ENCODE measurements at places on chromosomes 6 and 20.

DNA sequence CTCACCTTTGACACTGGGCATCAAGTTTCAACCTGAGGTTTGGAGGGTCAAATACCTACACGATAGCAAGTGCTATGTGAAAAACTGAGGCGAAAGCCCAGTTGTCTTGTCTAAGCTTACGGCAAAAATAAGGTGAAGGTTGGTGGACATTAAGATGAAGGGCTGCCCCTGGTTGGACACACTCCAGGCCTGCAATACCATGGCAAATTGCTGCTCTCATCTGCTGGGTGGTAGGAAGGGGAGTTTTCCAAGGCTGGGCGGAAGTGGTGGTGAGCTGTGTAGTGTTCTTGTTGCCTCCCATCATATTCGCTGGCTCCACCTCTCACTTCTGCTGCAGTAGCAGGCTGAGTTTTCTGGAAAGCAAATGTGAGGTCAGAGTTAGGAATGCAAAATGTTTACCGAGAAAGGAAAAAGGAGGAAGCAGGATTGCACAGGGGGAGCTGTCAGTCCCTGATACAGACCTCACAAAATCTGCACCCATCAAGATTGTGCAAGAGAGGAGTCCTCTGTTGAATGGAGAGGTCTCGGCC lies 33.7 kb downstream of the SCP2D1 start:
- H3K27me3 ChIP-seq = no peaks in the 10 kb centered on the region
- H3K4me1 ChIP-seq = no peaks in the 10 kb centered on the region
- no peak overlapping the region for H3K27ac ChIP-seq

DNA sequence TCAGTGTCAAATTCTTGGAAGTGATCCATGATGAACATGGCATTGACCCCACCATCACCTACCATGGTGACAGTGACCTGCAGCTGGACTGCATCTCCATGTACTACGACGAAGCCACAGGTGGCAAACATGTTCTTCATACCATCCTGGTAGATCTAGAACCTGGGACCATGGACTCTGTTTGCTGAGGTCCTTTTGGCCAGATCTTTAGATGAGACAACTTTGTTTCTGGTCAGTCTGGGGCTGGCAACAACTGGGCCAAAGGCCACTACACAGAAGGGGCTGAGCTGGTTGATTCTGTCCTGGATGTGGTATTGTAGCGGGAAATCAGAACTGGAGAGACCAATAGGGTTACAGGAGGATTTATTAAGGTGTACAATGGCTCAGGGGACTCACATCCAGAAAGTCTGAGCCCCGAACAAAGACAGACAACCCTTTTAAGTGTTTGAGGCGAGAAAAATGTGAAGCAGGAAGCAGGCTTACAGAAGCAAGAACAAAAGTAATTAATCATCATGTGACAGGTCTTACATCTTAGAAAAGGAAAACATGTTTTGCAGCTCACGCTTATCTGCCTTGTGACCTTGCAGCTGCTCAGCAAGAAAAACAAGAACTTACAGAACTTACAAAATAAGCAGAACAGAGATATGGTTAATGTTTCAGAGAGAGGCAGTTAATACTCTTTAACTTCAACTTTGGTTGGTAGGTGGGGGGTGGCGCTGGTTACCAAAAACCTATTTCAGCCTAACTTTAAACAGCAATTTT lies 58.8 kb upstream of the MOCS1 start:
- DNase-seq = no peak
- H3K4me3 ChIP-seq = no peak overlapping the region
- no peaks in the 10 kb centered on the region for H3K36me3 ChIP-seq
- no peak overlapping the region for H3K27ac ChIP-seq
- H3K4me1 ChIP-seq = no peaks in the 10 kb centered on the region
- no peaks in the 10 kb centered on the region for H3K27me3 ChIP-seq

- no peak overlapping the region for H3K4me3 ChIP-seq
- peaks cover 4% of the 10 kb centered on the region for H3K4me1 ChIP-seq
- no peak overlapping the region for H3K27ac ChIP-seq
- no peaks in the 10 kb centered on the region for H3K27me3 ChIP-seq
Measured at GRCh38 chr6:89509777-89510281, 76.9 kb downstream of the ANKRD6 start.

- no peak overlapping the region for H3K27ac ChIP-seq
- no peak overlapping the region for H3K4me3 ChIP-seq
- no peak for DNase-seq
- no peaks in the 10 kb centered on the region for H3K36me3 ChIP-seq
- no peaks in the 10 kb centered on the region for H3K4me1 ChIP-seq
- no peaks in the 10 kb centered on the region for H3K27me3 ChIP-seq
Measured at GRCh38 chr6:1481286-1481685, 91.9 kb downstream of the FOXF2 start.

DNA sequence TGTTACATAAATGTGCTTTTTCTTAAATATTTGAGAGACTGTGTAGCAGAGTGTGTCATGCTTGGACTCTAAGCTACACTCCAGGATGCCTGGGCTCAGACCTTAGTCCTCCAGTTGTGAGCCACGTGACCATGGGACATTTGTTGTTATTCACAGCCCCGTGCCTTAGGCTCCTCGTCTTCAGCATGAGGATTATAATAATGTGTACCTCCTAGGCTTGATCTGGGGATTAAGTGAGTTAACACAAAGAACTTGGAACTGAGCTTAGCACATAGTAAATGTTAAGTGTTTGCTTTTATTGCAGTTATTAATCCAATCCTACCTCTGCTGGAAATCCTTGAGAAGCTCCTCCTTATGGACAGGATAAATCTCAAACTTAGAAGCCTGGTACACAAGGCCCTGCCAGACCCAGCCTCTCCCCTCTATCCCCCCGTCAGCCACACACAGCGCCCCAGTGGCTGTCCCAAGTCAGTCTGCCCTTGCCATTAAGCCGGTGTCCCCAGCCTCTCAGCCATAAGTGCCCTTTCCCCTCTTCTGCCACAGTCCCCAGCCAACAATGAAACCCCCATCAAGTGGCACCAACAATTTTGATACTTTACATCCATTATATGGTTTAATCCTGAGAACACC lies 177.5 kb downstream of the TMEM242 start:
- 0 out of 2 replicates have a peak, but pooled peaks cover 4% of the 10 kb centered on the region for H3K36me3 ChIP-seq
- H3K27ac ChIP-seq = no peak overlapping the region
- DNase-seq = no peak
- no peak overlapping the region for H3K4me3 ChIP-seq
- H3K4me1 ChIP-seq = peaks cover 3% of the 10 kb centered on the region

DNA sequence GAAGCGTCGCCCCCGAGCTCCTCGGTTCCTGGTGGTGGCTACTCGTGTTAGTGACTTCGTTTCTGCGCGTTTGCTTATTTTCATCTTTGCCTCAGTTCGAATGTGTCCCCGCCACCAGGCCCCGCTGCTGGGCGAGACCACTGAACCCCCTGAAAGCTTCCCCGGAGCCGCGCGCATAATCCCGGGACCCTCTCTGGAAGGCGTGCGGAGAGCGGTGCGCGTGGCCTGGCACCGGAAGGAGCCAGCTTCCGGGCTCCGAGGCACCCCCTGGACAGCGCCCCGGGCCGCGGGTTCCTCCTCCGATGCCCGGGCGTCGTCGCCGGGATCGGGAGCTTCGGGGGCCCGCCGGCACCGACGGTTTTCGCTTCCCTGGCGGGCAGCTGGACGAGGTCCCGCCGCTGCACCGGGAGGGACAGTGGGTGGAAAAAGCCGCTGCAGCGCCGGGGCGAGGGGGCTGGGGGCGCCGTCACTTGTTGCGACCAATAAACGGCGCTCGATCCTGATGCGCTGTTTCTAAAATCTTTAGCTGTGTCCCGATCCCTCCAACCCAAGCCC lies 643 bp upstream of the SLC35D3 start:
- H3K27me3 ChIP-seq = peaks cover 32% of the 10 kb centered on the region
- H3K27ac ChIP-seq = no peak overlapping the region
- DNase-seq = no peak
- H3K4me3 ChIP-seq = peak overlapping the region; percentile 32
- no peaks in the 10 kb centered on the region for H3K36me3 ChIP-seq
- peaks cover 4% of the 10 kb centered on the region for H3K4me1 ChIP-seq

- no peaks in the 10 kb centered on the region for H3K36me3 ChIP-seq
- H3K27ac ChIP-seq = no peak overlapping the region
- H3K4me1 ChIP-seq = 0 out of 2 replicates have a peak, but pooled peaks cover 2% of the 10 kb centered on the region
- H3K27me3 ChIP-seq = peaks cover 8% of the 10 kb centered on the region
- no peak overlapping the region for H3K4me3 ChIP-seq
Measured at GRCh38 chr20:1005452-1006027, 3.4 kb upstream of the RSPO4 start.

- H3K27me3 ChIP-seq = no peaks in the 10 kb centered on the region
- no peaks in the 10 kb centered on the region for H3K4me1 ChIP-seq
- no peak for DNase-seq
Measured at GRCh38 chr20:1473246-1474220, 6.9 kb upstream of the NSFL1C start.

GRCh38 chr6:137227871-137228302 lies 8.7 kb upstream of the IFNGR1 start:
- H3K4me3 ChIP-seq = no peak overlapping the region
- H3K36me3 ChIP-seq = no peaks in the 10 kb centered on the region
- DNase-seq = no peak
- H3K27me3 ChIP-seq = no peaks in the 10 kb centered on the region

DNA sequence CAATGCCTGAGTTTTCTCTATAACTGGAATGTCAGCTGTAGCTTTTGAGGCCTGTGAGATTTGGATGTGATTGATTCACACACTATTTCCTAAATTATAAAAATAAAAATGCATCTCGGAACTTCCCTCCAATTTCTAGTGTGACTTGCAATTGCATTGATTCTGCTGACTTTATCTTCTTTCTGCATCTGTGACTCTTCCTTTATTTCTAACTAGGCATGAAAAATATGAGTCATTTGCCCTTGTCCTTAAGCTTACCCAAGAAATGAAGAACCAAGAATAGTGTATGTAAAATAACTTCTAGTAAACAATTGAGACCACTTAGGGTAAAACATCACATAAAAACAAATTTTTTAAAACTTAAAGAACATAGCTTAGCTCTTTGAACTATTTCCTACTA lies 12.9 kb downstream of the OR2J2 start:
- no peaks in the 10 kb centered on the region for H3K27me3 ChIP-seq
- DNase-seq = no peak
- no peak overlapping the region for H3K27ac ChIP-seq
- no peaks in the 10 kb centered on the region for H3K4me1 ChIP-seq
- no peak overlapping the region for H3K4me3 ChIP-seq

All from iPS DF 6.9 (cell line).